ENCODE measurements at places on chromosomes 13 and 19.
A peak's percentile ranks its signal among the peaks of the same experiment; 100 is the strongest.

DNA sequence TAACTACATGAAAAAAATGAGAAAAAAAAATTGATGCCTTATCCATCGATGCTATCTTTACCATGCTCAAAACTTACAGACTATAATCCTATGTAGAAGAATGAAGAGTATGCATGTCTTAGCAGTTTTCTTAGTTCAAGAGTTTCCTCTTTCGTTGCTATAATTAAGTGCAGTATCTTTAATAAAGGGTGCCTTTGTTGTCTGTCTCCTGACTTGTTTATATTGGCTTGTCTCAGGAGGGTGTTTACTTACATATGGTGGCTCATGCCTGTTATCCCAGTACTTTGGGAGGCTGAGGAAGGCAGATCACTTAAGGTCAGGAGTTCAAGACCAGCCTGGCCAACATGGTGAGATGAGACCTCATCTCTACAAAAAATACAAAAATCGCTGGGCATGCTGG lies 44.3 kb downstream of the MTMR6 start:
- DNase-seq = no peak

DNA sequence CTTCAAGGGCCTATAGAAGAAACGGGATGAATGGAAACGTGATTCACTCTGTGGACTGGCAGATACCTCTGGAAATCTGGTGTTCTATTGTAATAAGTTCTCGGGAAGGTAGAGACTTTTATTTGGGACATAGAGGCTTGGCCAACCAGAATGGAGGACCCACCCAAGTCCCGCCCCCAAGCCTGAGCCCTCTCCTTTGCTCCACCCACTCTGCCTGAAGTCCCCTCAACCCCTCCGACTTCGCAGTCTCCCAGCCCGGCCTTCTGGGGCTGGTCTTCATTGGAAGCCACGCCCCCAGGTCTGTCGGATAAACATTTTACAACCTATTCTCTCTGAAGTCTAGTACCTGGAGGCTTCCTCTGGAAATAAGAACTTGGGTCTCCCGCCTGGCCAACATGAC lies 16.9 kb downstream of the FBXL12 start:
- DNase-seq = no peak

GRCh38 chr19:47445937-47446402 lies 25.7 kb downstream of the SLC8A2 start:
- peak; percentile 51 for DNase-seq

GRCh38 chr19:3716147-3716668 lies 8.0 kb downstream of the TJP3 start:
- no peak for DNase-seq

- DNase-seq = no peak
Measured at GRCh38 chr13:27194895-27195764, 23.5 kb upstream of the USP12 start.

GRCh38 chr19:21468791-21469190 lies 36.6 kb upstream of the ZNF429 start:
- DNase-seq = no peak

- peak; percentile 73 for DNase-seq
Measured at GRCh38 chr19:40614622-40615411, 13.6 kb downstream of the LTBP4 start.

GRCh38 chr19:33175886-33176669 lies 18.1 kb upstream of the LRP3 start:
- DNase-seq = no peak

DNA sequence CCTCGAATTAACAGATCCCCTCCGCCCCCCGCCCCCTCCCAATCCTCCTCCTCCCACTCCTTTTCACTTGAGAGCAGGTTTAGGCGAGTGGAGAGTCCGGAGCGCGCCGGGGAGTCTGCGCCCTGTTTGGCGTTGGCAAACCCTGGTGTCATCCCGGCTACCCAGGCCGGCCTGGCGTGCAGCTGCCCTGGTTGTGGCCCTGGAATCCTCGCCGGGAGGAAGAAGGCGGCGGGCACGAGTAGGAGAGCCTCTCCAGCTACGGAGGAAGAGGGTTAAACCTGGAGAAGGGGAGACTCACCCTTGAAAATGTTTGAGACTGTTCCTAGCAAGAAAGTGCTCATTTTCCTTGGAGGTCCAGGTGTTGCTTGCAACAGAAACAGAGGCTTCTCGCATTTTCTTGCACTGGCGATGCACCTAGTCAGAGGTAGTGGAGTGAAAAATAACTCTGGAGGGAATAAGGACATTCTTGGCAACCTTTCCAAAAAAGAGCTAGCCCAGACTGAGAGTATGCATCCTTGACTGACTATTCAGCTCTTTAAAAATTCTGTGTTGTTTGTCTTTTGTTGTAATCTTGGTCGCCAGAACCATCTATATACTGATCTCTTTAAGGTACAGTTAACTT lies 1.3 kb upstream of the SOX21 start:
- DNase-seq = no peak

GRCh38 chr19:56222901-56223300 lies 20.8 kb downstream of the ZSCAN5C start:
- no peak for DNase-seq

DNA sequence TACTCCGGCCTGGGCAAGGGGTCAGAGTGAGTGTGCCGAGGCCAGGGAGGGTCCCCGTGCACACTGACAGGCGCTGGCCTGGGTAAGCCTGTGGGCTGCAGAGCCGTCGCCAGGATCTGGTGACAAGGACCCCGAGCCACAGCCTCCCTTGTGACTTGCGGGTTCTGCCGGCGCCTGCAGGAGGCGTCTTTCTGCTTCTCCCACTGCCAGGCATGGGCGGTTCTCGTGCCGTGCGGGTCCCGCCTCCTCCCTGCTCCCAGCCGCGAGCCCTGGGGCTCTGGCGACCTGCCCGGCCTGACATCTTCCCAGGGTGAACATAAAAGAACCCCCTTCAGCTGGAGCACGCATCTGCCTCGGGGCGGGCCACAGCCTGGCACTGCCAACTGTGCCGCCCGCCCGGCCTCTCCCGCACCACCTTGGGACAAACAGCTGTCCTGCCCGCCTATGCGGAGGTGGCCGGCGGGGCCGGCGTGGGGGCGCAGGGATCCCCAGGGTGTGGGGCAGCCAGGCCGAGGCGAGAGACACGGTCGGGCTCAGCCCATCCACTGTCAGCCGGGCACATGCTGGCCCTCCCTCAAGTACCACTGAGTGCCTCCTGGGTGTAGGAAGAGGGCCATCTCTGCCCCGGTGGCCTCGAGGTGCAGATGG lies 1.5 kb upstream of the HCN2 start:
- peak; percentile 51 for DNase-seq

- no peak for DNase-seq
Measured at GRCh38 chr19:36136964-36137686, 2.7 kb upstream of the CAPNS1 start.

DNA sequence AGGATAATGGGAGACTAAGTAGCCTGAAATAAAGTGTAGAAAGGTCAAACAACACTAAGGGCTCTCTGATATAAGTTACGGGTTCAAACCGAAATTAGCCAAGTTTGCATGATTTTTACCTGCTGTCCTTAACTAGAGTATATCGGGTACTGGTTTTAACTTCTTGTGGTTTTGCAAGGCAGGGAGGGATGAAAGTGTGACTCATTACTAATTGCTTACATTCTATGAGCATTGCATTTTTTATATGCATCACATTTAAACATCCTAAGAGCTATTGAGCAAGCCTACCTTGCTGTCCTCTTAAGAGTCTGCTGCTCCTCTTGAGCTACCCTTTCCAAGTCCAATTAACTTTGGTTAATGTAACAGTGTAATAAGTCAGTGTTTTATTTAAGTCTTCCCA lies 415.4 kb downstream of the SLITRK5 start:
- no peak for DNase-seq

GRCh38 chr13:97231118-97231828 lies 9.1 kb downstream of the MBNL2 start:
- DNase-seq = no peak

- DNase-seq = no peak
Measured at GRCh38 chr13:112575675-112576074, 12.3 kb downstream of the TUBGCP3 start.

DNA sequence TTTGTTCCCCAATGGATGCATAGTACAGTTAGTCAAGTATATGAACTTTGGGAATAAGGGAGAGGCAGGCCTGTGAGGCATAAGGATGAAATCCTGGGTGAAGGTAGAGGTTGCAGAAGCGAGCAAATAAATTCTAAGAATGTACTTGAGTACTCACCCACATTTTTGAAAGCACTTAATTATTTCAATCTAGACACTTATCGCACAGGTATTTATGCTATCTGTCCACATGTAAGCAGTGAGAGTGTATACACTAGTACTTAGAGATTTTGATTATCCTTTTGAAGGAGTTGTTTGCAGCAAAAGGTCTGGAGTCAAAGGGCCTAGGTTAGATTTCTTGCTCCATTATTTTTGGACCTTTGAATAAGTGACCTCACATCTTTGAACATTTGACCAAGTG lies 77.7 kb downstream of the LMO7 start:
- DNase-seq = no peak

DNA sequence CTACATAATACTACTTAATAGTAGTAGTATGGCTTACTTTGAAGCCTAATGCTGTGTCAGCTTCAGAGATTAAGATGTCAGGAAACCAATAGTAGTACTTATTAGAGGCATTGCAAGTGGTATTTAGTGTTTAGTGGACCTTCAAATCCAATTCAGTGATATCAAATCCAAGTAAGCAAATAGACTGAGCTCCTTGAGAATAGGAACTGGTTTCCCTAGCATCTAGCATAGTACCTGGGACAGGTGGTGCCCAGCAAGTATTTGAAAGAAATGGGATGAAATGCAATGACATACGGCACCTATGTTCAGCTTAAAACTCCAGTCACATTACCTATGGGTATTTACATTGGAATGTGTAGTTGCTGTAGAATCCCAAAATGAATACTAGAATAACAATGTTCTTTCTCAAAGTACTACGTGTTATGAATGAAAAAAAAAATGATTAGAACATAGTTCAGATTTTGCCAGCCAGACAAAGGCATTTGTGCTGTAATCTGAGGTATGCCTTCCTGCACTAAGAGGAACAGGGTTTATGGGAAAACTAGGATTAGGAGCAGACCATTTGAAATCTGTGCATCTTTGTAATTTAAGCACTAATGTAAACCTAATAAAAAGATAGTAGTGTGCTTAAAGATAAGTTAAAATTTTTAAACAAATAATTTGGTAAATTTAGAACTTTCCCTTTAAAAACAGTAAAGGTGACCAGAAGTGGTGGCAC lies 17.1 kb downstream of the LSM14A start:
- DNase-seq = no peak

DNA sequence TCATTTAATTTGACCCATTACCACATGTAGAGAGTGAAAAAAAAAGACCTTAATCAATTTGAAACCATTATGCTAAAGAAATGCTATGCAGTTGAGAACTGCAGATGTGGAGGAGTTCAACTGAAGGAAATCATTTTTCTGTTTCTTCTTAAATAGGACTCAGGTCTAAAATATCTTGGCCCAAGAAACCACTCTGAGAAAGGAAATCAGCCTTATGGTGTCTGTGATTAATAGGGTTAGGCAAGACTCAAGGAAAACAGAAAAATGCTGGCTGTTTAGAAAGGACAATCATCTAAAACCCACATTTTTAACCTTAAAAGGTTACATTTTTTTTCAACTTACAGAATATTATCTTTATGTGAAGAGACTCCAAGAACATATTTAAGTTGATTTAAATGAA lies 1.9 kb upstream of the SLITRK1 start:
- DNase-seq = no peak

GRCh38 chr13:73018336-73018735 lies 40.5 kb upstream of the KLF5 start:
- no peak for DNase-seq

GRCh38 chr13:24207841-24208667 lies 47.5 kb downstream of the SPATA13 start:
- DNase-seq = no peak

- DNase-seq = no peak
Measured at GRCh38 chr19:7927605-7928333, 1.8 kb upstream of the CTXN1 start.

- DNase-seq = no peak
Measured at GRCh38 chr19:29965492-29965891, 23.5 kb downstream of the URI1 start.

DNA sequence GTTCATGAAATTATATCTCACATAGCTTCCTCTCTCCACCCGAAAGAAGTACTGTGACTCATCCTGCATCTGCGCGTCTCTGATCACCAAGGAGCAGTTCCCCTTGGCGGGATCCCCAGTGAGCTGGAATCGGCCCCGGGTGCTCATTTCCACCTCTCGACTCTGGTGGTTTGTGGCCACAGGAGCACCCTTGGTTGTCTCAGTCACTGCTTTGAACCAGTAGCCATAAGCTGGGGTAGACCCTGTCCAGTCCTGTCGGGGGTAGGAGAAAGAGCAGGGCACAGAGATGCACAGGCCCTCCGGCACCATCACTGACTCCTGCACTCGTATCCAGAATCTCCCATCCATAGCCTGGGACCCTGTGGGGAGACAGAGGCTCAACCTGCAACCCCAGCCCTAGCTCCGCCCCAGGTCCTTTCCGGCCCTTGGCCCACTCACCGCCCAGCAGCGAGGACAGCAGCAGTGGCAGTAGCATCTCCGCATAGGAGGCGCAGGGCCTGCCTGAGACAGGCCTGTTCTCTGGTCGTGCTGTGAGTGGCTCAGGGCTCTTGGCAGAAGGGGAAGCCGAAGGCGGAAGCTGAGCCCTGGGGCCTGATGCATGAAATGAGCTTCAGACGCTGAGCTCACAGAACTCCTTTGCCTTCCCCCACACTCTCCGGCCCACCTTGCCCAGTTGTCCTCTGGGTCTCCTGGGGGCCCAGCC lies at the start of gene SIGLEC10:
Gene SIGLEC10 (minus strand): TSS at position 536 of the 703 bp plus-strand sequence. CDS start 61 bp downstream, at position 475.
- no peak for DNase-seq

DNA sequence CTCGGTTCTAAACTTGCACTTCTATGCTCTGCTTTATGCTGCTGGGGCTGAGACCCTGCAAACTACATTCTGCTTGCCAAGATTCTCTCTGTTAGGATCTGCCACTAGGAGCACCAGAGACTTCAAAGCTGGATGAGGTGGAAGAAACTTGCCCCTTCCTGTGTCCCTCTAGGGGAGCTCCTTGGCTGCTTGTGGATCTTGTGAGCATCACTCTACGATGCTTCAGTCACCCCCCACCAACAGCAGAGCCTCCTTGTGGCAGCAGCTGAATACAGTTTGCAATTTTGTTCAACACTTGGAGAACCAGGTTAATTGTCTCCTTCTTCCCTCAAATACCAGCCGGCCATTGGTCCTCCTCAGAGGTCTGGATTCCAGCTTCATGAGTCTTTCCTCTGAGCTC lies 310.6 kb downstream of the FGF14 start:
- no peak for DNase-seq

GRCh38 chr13:42170029-42170428 lies 101.9 kb upstream of the AKAP11 start:
- DNase-seq = no peak

DNA sequence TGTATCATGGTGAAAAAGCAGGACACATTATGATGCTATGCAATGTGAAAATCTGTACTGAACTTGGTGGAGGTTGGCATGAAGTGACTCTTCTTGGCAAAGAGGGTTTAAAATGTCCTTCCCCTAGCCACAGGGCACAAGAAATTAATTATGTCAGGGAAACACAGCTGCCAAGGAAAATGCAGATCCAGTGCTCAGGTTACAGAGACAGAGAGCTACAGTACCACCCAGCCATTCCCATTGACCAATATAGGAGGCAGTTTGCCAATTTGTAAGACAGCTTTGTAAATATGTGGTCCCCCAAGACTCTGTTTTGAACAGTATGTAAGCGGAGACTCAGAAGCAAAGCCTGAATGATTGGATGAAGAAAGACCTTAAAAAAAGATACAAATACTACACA lies 69.4 kb upstream of the KLF12 start:
- no peak for DNase-seq
